T-cell (primary cell): ENCODE measurements at places on chromosomes 12 and 14.
A peak's percentile ranks its signal among the peaks of the same experiment; 100 is the strongest.

GRCh38 chr12:16719713-16720416 lies 113.9 kb upstream of the LMO3 start:
- no peak for DNase-seq

GRCh38 chr14:61476754-61477410 lies 155.5 kb downstream of the PRKCH start:
- peak; percentile 78 for DNase-seq

GRCh38 chr14:72613231-72613974 lies 280.5 kb downstream of the DPF3 start:
- DNase-seq: no peak

- no peak for DNase-seq
These were observed 14.9 kb downstream of the C2CD5 start for GRCh38 chr12:22529281-22530060.

DNA sequence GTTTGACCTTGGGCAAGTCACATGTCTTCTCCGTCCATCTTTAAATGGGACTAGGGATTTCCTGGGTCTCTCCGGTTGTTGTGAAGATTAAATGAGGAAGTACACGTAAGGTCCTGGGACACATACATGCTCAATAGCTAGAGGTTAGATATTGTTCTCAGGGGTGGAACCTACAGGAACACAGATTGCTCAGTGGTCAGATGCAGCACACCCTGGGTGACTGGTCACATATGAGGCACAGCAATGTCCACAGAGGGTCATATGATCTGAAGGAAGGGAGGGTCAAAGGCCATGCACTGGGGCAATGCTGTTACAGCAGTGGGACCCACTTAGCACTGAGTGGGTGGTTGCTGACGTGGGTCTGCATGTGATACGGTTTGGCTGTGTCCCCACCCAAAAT lies 11.4 kb upstream of the SLC8B1 start:
- no peak for DNase-seq

GRCh38 chr12:7090222-7090998 lies 1.8 kb downstream of the C1R start:
- no peak for DNase-seq

GRCh38 chr14:78576437-78577166 lies 406.4 kb downstream of the NRXN3 start:
- DNase-seq: no peak

DNA sequence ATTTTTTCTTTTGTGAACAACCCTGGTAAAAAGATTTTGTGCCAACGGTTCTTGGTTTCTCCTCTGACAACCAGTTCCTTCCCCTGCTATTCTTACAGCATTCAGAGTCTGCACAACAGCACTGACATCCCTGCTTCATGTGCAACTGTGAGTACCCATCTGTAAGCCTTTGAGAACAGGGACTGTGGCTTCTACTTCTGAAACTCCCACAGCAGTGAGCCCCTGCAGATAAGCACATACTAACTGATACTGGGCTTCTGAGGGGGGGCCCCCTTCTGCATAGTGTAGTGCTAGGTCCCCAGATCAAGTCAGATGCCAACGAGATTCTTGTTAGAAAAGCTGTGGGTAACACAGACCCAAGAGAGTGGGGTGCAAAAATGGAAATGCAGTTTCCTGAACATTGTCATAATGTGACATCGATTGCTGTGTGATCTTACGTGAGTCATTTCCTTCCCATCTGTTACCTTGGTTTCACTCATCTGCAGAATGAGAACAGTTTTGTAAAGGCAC lies 11.1 kb upstream of the NINJ2 start:
- DNase-seq: peak; percentile 33

DNA sequence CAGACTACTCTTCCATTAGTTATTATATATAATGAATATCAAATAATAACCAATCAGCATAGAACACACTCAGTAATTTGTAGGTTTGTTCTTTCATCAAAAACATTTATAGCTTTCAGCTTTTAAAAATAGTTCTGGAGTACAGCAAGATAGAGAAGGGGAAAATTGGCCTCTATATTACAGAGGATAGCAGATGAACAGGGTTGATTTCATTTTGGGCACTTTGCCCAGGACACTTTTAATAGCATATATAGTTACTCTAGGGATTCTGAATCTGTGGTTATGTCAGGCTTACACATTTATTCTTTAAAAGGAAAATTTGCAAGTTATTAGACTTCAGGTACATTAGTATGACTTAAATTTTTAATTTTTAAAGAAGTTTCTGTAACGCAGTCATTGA lies 52.6 kb downstream of the IFT81 start:
- DNase-seq: no peak

GRCh38 chr14:32883188-32883587 lies 55.5 kb upstream of the NPAS3 start:
- DNase-seq: no peak

DNA sequence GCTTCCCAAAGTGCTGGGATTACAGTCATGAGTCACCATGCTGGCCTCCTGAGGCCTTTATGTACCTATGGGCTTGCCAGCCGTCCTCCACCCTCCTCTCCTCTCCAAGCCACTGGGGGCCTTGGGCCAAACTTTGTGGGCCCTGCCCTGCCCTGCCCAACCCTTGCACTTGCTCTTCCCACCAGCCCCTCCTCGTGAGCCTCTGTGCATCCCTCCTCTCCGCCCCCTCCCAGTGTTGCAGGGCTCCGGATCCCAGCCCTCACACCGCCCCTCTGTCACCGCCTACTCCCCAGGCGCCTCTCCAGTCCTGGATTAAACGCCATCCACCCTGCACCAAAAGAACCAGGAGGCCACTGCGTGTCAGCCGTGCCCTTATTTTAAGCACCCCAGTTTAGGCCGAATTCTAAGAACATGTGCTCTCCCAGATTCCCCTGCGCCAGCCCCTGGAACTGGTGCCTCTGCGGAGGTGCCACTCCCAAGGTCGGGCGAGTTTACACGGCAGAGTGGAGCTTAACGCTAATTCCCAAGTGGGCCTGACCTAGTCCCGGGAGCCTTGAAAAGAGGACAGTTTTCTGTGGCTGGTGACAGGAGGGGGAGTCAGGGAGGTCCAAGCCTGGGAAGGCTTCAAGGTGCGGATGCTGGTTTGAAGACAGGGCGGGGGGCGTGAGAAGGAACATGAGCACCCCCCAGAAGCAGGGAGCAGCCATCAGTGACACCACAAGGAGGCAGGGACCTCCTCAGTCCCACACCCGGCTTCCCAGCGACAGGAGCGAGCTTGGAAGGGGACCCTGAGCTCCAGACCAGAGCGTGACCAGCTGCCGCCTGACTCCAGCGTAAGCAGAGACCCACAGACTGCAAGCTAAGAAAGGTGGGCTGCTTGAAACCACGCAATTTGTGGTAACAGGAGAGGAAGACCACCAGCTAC lies 21.2 kb upstream of the CDCA4 start:
- no peak for DNase-seq

- no peak for DNase-seq
These were observed 33.9 kb upstream of the NAV3 start for GRCh38 chr12:77796775-77797174.

- DNase-seq: no peak
These were observed 14.2 kb downstream of the AMN1 start for GRCh38 chr12:31714406-31715271.

- no peak for DNase-seq
These were observed 39.9 kb downstream of the SNAPC1 start for GRCh38 chr14:61802010-61802568.

- no peak for DNase-seq
These were observed 287.3 kb downstream of the NAV3 start for GRCh38 chr12:78118036-78118435.

- no peak for DNase-seq
These were observed 312.3 kb downstream of the ATP23 start for GRCh38 chr12:58253663-58254062.

GRCh38 chr12:110742096-110742717 lies 484 bp downstream of the PPP1CC start:
- DNase-seq: no peak

DNA sequence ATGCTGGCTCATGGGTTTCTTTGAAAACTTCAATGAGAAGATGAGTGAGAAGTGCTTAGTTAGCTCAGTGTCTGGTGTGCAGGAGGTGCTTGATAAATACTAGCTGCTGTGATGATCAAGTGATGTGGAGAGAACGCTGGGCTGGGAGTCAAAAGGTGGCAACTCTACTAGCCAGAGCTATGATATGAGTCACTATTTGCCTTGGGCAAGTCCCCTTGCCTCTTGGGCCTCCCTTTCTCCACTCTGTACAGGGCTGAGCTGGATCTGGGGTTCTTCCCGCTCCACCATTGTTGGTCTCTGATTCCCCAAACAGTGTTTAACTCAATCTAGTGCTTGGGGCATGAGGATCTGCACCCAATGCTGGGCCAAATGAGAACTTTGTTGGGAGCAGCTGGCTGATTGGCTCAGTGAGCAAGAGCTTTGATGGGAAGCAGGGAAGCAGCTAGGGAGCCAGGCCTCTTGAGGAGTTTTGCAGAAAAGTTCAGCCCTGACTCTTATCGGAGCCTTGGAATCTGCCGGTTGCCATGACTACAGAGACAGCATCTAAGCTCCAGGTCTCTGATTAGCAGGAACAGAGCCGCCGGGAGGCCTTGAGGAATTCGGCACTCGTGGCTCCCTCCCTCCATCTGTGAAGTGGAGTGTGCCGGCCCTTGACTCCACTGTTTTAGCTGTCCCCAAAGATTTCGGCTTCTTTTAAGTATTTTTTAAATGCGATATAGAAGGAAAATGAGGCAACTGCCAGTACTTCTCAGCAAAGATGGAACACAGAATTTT lies 82.1 kb upstream of the HSPB8 start:
- no peak for DNase-seq

DNA sequence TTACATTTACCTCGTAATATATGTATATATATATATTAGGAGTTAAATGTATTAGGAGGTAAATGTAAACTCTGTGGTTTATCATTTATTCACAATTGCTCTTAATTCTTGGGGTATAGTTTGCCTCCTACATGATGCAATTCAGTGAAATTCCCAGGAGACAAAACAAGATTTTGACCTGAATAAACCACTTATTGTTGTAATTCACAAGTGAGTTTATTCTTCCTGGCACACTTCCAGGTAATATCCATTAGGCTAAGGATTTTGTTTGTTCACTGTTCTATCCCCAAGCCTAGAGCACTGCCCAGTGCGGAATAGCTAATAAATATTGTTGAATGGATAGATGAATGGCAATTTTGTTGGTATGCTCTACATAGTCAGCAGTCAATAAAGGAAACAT lies 3.0 kb downstream of the SMIM10L1 start:
- DNase-seq: no peak

DNA sequence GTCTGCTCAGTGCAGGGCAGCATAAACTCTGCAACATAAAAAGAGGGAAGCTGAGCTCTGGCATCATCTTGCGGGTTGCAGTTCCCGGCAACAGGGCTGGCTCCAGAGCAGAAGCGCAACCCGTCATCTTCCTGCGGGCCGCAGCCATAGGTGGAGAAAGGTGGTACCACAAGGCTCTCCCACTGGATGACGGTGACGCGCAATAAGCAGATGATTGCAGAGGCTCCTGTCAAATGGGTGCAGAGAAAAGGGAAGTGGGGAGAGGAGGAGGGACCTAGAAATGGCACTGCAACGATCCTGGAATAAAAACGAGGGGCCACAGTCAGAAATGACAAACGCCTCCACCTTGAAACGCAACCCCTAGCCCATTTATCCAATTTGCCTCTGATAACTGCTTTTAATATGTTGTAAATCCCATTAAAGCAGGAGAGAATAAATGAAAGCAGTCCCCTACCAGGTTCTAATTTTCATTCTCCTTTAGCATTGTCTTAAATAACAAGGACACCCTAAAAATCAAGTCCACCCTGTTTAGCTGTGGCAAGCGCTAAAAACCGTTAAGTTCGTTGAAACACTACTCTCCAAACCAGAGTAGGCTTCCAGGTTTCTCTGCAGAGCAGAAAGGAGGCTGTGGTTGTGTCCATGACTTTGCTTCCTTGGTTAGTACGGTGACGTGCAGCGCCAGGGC lies 30.9 kb upstream of the TUBA1C start:
- DNase-seq: no peak

DNA sequence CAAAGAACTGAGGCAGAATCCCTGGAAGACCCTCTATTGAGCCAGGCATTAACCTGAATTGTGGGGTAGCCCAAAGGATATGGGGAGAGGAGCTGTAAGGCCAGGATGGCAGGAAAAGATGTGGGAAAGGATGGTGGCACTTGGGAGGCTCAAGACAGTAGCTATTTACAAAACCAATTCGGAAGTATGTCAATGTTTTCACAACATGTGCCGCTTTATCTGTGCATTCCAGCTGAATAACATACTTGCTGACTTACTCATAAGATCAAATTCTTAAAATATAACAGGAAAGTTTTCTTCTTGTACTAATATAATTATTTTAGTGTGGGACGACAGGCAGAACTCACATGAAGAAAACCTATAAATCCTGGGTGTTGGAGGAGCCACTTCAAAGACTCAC lies 10.6 kb downstream of the BBS10 start:
- no peak for DNase-seq

GRCh38 chr12:130166306-130166705 lies 4.0 kb downstream of the FZD10 start:
- DNase-seq: no peak

- no peak for DNase-seq
These were observed 332.9 kb downstream of the DPF3 start for GRCh38 chr14:72560889-72561493.

- DNase-seq: no peak
These were observed 979 bp downstream of the LTBP2 start for GRCh38 chr14:74610866-74611649.

DNA sequence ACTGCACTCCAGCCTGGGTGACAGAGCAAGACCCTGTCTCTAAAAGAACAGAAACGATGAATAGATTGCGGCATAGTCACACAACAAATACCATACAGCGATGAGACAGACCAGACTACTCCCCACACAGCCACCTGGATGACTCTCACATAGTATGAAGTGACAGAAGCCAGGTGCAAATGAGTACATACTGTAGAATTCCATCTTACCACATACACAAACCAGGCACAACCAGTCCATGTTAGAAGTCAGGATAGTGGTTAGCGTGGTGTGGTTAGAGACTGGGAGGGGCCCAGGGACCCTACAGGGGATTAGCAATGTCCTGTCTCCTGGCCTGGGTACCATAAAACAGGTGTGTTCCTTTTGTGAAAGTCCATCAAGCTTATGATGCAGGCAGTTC lies 53.8 kb downstream of the FAM222A start:
- no peak for DNase-seq

DNA sequence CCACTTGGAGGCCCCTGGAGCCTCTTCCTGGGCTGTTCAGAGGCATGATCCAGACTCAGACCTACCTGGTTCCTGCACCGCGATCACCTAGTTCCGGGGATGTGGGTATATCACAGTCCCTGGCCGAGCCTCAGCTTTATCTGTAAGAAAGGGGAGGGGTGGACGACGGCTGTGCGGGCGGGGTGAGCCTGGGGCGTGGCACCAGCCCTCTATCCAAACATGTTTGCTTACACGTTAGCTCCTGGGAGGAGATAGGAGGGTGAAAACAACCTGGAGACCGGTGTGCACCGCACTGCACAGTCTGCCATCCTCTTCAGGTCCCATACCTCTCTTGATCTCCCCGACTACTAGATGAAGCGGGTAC lies 1.2 kb downstream of the ANKRD9 start:
- no peak for DNase-seq

DNA sequence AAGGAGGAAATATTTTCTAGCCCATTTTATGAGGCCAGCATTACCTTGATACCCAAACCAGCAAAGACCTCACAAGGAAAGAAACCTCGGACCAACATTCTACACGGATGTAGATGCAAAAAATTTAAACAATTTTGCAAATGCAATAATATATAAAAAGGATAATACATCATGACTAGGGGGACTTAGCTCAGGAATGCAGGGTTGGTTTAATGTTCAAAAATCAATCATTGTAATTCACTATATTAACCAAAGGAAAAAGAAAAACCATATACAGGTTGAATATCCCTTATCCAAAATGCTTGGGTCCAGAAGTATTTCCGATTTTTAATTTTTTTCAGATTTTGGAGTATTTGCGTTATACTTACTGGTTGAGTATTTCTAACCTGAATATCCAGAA lies 33.0 kb downstream of the TPCN1 start:
- no peak for DNase-seq
